ENCODE measurements at places on chromosomes 1 and 21.

GRCh38 chr21:45826676-45827301 is 154.8 kb upstream of the COL6A1 start:
- no peak for DNase-seq

- no peak for DNase-seq
Observed at GRCh38 chr1:226568975-226569741, 20.6 kb downstream of the STUM start.

DNA sequence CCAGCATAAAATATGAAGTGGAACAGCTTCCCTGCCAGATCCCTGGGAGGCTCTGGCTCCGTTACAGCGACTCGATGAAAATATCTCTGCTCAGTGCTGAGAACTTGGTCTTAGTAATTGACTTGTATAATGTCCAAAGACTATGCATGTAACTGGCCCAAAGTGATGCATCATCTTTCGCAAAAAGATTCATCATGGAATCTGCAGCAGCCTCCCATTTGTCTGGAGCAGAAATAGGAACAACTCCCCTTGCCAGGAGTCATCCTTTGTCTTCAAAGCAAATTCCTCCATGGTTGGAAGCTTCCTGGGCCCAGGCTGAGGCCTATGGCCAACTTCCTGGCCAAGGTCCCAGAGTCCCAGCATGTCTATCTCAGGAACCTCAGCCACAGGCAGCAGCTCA is 16.9 kb upstream of the SLC6A17 start:
- DNase-seq, result no peak

DNA sequence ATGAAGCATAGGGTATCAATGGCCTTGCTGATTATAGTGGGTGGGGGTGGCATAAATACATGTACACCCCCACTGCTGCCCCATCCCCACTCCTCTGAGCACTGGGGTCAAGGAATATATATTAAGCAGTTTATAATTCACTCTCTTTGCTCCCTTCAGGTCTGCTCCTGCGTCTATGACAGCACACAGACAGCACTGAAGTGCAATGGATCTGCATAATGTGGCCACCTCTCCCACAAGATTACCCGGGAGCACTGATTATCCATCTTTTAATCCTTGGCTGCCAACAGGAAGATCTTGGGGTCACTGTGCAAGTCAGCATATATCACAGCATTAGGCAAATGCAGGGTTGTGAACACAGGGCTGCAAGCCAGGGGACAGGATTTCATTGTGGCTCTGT is 19.3 kb downstream of the RXRG start:
- DNase-seq, result no peak

- no peak for DNase-seq
Observed at GRCh38 chr1:169576935-169577331, 9.3 kb downstream of the F5 start.

- DNase-seq, result peak; percentile 36
Observed at GRCh38 chr1:156126630-156127534, 12.4 kb downstream of the LMNA start.

DNA sequence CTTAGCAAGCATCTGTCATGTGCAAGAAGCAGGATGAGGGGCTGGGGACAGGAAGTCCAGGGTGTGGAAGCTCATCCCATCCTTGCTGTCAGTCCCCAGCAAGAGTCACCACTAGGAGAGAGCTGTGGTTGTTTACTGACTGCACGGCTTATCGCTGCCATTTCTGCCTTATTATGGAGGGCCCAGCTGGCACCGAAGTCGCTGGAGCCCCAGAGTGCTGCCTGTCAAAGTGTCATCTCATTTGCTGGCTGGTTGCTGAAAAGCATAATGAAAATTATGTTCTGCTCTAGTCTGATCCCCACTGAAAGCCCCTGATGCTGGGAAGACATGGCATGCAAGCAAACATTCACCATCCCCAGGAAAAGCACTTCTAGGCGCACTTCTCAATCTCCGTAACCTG is 642.7 kb downstream of the NPHP4 start:
- no peak for DNase-seq

DNA sequence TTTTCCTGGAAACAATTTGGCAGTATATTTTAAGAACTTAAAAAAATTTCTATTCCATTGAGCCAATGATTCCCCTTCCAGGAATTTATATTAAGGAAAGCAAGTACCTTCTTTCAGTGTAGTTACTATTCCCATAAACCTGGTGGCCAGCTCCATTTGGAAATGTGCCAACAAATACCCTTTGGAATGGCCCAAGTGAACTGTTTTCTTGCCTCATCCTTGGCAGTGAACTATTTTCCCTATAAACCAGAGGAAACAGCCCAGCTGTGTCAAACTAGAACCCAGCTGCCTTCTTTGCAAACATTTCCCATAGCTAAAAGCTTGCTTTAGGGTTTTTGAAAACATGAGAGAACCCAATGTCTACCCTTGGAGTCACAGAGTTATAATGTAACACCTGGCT is 496.9 kb downstream of the NEGR1 start:
- no peak for DNase-seq

GRCh38 chr1:14470802-14471201 is 127.7 kb upstream of the KAZN start:
- DNase-seq, result no peak

- DNase-seq, result no peak
Observed at GRCh38 chr1:172404121-172404520, 16.4 kb upstream of the C1orf105 start.

GRCh38 chr1:8137481-8138244 is 111.6 kb upstream of the ERRFI1 start:
- no peak for DNase-seq

DNA sequence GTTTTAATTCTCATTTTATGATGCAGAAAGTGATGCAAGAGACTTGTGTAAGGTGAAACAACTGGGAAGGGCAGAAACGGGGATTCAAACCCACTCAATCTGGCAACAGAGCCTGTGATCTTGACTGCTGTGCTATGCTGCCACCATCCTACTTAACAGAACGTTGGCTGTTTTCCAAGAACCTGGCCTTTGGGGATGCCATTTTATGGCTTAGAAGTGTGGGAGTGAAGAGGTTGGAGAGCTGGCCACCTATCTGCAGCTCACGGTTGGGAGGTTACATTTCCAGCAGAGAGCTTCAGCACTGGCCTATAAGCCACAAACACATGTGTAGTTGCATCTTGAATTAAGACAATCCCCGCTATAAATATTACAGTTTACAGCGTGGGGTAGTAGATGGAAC is 235.3 kb downstream of the PRDM2 start:
- DNase-seq, result no peak

DNA sequence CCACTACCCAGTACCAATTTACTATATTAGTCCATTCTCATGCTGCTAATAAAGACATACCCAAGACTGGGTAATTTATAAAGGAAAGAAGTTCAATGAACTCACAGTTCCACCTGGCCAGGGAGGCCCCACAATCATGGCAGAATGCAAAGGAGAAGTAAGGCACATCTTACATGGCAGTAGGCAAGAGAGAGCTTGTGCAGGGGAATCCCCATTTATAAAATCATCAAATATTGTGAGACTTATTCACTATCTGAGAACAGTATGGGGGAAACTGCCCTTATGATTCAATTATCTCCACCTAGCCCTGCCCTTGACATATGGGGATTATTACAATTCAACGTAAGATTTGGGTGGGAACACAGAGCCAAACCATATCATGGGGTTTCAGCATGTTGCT is 6.4 kb downstream of the CD58 start:
- DNase-seq, result no peak

DNA sequence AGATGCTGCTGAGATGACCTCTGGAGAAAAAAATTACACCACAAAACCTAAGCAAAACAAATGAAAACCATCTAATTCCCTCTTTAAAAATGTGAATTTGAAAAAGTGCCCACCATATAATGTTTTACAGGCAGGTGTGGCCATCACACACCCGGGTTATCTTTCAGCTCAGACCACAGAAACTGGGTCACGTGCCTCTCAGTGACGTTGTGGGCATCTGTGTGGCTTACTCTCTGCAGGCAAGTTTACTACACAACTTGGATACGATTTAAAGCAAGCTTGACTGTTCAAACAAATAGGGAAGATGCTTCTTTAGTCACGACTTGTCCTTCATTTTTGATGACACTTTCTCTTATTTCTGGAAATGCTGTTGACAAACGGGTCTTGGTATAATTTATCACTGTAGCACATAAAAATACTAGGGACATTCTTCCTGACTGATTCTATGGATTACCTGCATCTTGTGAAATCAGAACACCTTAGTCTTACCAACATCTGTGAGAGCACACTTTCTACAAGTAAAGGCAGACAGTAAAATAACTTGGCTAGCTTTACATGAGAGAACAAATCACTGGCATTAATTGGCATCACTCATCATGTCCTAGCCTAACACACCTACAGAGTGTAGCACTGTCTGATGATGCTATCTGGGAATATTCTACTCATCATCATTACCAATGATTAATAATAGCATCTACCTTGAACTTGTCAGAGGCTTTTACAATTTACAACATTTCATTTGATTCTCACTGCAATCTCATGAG is 89.3 kb upstream of the EDEM3 start:
- DNase-seq, result peak; percentile 32

DNA sequence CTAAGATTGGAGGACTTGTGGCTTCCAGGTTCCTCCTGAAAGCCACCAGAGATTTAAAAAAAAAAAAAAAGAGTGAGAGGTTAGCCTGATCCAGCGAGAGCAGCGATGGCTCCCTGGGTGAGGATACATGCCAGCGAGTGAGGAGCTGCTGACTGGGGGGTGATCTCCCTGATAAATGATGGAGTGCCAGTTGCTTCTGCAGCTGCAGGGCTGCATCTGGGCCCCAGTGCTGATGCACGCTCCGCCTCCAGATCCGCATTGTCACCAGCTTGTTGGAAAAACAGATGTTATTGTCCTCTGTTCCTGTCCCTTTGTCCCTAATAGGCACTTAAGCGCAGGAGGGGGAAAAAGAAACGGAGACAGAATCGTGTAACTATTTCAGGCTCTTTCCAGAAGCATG is 28.6 kb downstream of the UBIAD1 start:
- DNase-seq, result no peak

GRCh38 chr1:79785964-79786363 is 779.4 kb upstream of the ADGRL4 start:
- DNase-seq, result no peak

DNA sequence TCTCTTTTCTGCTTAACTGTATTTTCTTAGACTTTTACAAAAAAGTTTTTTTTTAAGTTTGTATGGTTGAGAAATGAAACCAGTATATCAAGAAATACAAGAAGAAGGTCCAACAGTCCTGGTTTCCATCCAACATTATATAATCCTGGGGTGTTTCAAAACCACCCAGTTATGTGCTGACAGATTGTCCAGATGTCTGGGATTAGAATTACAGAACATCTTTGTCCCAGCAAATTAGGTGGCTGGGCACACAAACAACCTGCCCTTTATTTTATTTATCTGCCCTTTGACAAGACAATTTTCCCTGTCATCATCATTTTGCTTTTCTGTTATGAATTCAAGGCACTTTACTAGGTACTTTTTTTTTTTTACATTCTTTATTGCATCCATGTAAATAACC is 622.1 kb downstream of the PLPP3 start:
- no peak for DNase-seq

DNA sequence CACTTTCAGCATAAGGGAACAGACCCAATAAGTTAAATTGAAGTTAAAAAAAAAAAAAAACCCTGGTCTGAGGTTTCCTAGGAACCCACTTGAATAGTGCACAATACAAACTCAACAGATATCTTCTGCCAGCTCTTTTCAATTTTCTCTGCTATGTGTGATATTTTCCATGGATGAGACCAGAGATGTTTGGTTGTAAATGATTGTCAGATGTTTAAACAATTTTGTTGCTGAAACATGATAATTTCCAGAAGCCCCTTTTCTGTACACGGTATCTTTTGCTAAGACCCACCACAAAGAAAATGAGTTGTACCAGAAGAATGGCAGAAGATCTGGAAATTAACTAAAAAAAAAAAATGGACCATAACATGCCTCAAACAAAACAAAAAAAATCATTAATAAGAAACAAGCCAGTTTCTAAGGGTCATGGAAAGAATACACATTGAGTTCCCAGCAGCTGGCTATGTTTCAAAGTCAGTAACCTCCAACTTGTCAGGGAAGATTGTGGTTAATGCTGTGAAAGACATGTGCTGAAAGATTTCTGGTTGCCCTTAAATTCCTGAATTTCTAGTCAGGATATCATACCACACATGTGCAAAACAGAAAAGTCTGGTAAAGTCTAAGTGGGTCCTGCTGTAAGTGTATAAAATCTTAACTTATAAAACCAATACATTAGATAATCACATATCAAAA is 35.6 kb upstream of the MGST3 start:
- no peak for DNase-seq

- no peak for DNase-seq
Observed at GRCh38 chr1:59292562-59292961, 4.3 kb upstream of the FGGY start.

DNA sequence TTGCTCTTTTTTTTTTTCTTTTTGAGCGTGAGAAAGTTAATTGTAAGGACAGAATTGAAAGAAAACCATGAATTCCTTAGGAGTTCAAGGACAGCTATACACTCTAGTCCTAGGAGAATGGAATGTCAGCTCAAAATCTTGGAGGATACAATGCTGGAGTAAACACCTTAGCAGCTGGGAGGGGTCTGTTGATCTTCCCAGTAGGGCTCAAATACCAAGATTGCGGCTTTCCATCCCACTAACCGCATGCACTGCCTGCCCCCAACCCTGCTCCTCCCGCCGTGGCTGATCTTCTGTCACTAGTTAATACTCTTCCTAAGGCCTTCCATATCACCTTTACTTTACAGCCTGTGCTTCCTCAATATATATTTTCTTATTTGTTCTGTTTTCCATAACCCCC is 2.6 kb upstream of the PDC start:
- DNase-seq, result no peak

GRCh38 chr1:59007820-59008598 is 224.2 kb upstream of the JUN start:
- no peak for DNase-seq

DNA sequence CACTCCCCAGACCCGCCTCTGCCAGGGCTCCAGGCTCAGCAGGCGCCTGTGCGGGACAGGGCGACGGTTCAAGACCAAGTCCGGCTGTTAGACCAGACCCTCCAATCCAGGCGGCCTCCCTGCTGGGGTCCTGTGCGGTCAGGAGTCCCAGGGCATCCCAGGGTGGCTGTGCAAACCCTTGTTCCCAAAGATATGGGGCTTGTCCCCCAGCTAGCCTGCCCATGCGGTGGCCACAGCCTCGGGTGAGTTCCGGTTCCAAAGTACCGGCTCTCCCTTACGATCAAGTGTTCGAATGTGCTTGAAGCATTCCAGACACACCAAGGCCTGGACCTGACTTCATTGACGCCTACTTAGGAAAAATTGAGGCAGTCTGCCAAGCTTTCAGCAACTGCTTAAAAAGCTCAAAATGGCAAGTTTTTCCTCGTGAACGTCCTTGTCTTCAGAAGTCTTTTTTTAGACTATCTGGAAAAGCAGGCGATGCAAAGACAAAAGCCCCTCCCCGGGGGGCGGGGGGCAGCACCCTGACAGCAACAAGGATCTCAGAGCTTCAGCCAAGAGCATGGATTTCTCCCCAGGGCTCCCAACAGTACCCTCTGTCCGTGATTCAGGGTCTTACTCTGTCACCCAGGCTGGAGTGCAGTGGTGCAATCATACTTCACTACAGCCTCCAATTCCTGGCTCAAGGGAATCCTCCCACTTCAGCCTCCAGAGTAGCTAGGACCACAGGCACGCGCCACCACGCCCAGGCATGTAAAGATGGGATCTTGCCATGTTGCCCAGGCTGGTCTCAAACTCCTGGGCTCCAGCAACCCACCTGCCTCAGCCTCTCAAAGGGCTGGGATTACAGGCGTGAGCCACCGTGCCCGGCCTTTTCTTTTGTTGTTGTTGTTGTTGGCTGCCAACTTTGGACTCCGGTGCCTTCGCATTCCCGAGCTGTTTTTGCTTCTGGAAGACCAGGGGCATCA is 2.3 kb downstream of the FAAP20 start:
- no peak for DNase-seq
